Kidney (tissue), 22 donors: ENCODE measurements at places on chromosomes 5 and 9. TPM values are rescaled to one million over a fixed set of nuclear protein-coding genes. Genes with fewer than 3 reads are reported as not detected.

GRCh38 chr9:78112004-78112403, 80.4 kb upstream of the GNAQ start:
- no peaks in the 10 kb centered on the region for H3K36me3 ChIP-seq
- no peak overlapping the region for H3K27ac ChIP-seq
- H3K4me3 ChIP-seq: no peak overlapping the region
- no peak for DNase-seq

The CDH9 gene
- 2.1 TPM for total RNA-seq

- H3K27me3 ChIP-seq: no peaks in the 10 kb centered on the region
- H3K4me1 ChIP-seq: no peaks in the 10 kb centered on the region
- H3K27ac ChIP-seq: no peak overlapping the region
- no peak overlapping the region for H3K4me3 ChIP-seq
- H3K36me3 ChIP-seq: no peaks in the 10 kb centered on the region
Observed at GRCh38 chr9:105195259-105195658, 49.2 kb upstream of the SLC44A1 start.

GRCh38 chr5:36305571-36306326, 4.0 kb upstream of the RANBP3L start:
- no peaks in the 10 kb centered on the region for H3K36me3 ChIP-seq
- peaks cover 6% of the 10 kb centered on the region for H3K4me1 ChIP-seq
- no peak overlapping the region for H3K27ac ChIP-seq
- no peaks in the 10 kb centered on the region for H3K27me3 ChIP-seq
- no peak overlapping the region for H3K4me3 ChIP-seq

- no peaks in the 10 kb centered on the region for H3K36me3 ChIP-seq
- DNase-seq: no peak
- H3K27ac ChIP-seq: no peak overlapping the region
- no peaks in the 10 kb centered on the region for H3K4me1 ChIP-seq
- no peak overlapping the region for H3K4me3 ChIP-seq
- H3K27me3 ChIP-seq: no peaks in the 10 kb centered on the region
Observed at GRCh38 chr9:87886933-87887505, 4.3 kb downstream of the SPATA31E1 start.

The LHX3 gene
- not detected for total RNA-seq

DNA sequence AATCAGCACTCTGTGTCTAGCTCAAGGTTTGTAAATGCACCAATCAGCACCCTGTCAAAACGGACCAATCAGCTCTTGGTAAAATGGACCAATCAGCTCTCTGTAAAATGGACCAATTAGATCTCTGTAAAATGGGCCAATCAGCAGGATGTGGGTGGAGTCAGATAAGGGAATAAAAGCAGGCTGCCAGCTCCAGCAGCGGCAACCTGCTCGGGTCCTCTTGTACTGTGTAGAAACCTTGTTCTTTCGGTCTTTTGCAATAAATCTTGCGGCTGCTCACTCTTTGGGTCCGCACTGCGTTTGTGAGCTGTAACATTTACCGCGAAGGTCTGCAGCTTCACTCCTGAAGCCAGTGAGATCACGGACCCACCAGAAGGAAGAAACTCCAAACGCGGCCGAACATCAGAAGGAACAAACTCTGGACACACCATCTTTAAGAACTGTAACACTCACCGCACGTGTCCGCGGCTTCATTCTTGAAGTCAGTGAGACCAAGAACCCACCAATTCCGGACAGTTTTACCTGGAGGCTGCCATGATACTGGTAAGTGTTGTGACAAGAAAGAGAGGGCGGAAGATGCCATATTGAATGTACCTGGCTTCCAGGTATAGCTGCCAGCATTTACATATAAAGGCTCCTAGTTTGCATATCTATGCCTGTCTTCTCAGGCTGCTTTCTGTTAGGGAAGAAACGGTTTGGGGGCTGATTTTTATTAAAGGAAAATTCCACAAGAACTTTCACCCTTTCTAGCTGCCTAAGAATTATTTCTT, 758.5 kb upstream of the CTNND2 start:
- DNase-seq: no peak
- H3K4me1 ChIP-seq: no peaks in the 10 kb centered on the region
- no peak overlapping the region for H3K27ac ChIP-seq
- H3K4me3 ChIP-seq: no peak overlapping the region

The QSOX2 gene
- 10.1 TPM for total RNA-seq

- H3K36me3 ChIP-seq: no peaks in the 10 kb centered on the region
- H3K27ac ChIP-seq: no peak overlapping the region
- DNase-seq: peak; percentile 38
- H3K27me3 ChIP-seq: no peaks in the 10 kb centered on the region
- H3K4me3 ChIP-seq: no peak overlapping the region
Observed at GRCh38 chr9:16509997-16510396, 360.5 kb downstream of the BNC2 start.

The SPATA31A3 gene
- total RNA-seq: not detected

The SLC36A2 gene
- 1.8 TPM for total RNA-seq

The FOXD4 gene
- 0.60 TPM for total RNA-seq

- no peak overlapping the region for H3K4me3 ChIP-seq
- no peaks in the 10 kb centered on the region for H3K4me1 ChIP-seq
- no peaks in the 10 kb centered on the region for H3K27me3 ChIP-seq
- H3K27ac ChIP-seq: no peak overlapping the region
- no peaks in the 10 kb centered on the region for H3K36me3 ChIP-seq
Observed at GRCh38 chr5:2680979-2681378, 70.5 kb downstream of the IRX2 start.

The EIF4EBP3 gene
- 22.6 TPM for total RNA-seq

DNA sequence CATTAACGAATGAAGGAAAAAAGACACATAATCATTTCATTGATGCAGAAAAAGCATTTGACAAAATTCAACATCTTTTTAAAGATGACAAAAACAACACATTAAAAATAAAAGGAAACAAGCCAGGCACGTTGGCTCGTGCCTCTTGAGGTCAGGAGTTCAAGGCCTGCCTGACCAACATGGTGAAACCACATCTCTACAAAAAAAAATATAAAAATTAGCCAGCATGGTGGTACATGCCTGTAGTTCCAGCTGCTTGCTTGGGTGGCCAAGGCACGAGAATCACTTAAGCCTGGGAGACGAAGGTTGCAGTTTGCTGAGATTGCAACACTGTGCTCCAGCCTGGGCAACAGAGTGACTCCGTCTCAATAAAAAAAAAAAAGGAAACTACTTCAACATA, 77.0 kb downstream of the ERCC6L2 start:
- no peak overlapping the region for H3K4me3 ChIP-seq
- peaks cover 6% of the 10 kb centered on the region for H3K36me3 ChIP-seq
- no peaks in the 10 kb centered on the region for H3K27me3 ChIP-seq
- H3K27ac ChIP-seq: no peak overlapping the region
- no peak for DNase-seq

DNA sequence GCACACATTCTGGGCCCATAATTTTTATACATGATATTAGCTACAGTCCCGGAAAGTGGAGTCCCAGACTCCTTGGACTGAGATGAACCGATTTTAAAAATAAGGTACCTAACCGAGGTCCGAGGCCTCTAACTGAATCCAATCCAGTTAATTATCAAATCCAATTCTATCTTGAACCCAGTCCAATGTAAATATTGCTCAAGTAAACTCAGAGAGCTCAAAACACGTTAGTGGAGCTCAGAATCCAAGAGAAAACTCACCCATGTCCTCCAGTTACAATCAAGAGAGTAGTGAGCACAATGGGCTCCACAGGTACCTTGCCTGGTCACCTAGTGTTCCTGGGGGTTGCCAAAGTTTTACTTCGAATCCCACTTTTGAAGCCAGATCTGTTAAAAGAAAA, 37.9 kb upstream of the DIRAS2 start:
- H3K27ac ChIP-seq: no peak overlapping the region
- H3K4me3 ChIP-seq: no peak overlapping the region
- no peaks in the 10 kb centered on the region for H3K27me3 ChIP-seq
- H3K4me1 ChIP-seq: no peaks in the 10 kb centered on the region

DNA sequence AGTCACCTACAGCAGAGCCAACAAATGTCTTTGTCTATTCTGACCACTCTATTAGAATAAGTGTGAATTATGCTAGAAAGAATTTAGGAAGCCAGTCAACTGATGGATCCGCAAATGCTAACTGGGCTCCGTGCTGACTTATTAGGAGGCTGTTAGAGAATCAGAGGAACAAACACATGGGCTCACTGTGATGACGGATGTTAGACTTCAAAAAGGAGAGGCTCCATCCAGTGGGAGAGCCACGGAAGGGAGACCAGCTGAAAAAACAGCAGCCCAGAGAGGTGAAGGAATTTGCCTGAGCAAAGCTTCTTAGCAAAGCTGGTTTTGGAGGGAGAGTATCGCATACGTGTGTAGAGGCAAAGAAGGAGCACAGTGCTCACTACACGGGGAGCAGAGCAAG, 5.8 kb upstream of the TGFBI start:
- no peak for DNase-seq
- H3K27me3 ChIP-seq: no peaks in the 10 kb centered on the region
- no peak overlapping the region for H3K27ac ChIP-seq
- no peaks in the 10 kb centered on the region for H3K36me3 ChIP-seq

DNA sequence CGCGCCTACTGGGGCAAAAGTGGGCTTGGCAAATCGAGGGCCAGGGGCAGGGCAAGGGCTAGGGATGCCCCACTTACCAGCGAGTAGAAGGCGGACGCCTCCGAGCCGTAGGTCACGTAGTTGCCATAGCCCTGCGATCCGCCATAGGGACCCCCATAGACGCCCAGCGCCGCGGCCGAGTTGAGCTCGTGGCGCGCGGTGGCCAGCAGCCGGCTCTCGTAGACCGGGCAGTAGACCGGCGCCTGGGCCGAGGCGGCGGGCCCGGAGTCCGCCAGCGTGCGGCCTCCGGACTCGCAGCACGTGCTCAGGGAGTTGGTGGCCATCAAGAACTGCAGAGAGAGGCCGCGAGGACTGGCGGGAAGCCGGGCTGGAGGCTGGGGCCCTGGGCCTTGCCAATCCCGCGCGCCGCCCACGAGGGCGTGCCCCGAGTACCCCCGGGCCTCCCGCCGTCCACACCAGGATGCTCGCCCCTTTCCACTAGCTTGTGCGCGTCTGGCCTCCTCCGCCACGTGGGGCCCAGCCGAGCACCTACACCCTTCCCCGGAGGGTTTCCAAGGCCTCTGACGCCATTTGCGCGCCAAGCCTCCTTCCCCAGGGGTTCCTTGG, 891 bp downstream of the IRX4 start:
- H3K27me3 ChIP-seq: peaks cover 40% of the 10 kb centered on the region
- no peak for DNase-seq
- no peak overlapping the region for H3K27ac ChIP-seq
- no peaks in the 10 kb centered on the region for H3K36me3 ChIP-seq
- H3K4me1 ChIP-seq: no peaks in the 10 kb centered on the region

- no peaks in the 10 kb centered on the region for H3K27me3 ChIP-seq
- peaks cover 17% of the 10 kb centered on the region for H3K4me1 ChIP-seq
- H3K36me3 ChIP-seq: no peaks in the 10 kb centered on the region
- no peak overlapping the region for H3K4me3 ChIP-seq
- no peak for DNase-seq
- H3K27ac ChIP-seq: no peak overlapping the region
Observed at GRCh38 chr5:53035868-53036381, 46.8 kb downstream of the ITGA2 start.

DNA sequence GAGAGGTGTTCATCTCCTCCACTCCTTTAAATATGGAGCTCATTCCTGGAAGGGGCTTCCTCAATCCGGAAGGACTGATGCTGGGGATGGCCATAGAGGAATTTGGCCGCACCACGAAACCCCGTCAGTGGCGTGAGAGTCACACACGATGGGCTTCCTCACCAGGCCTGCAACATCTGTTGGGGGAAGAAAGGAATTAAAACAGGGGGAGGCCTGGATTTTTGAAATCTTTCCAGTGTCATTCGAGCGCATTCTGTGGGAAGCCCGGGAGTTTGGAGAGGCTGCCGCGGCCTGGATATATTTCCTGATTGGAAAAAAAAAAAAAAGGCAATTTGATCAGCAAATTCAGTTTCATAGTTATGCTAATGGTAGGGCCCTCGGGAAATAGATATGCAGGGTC, 76.3 kb upstream of the ORM1 start:
- H3K27me3 ChIP-seq: no peaks in the 10 kb centered on the region
- H3K36me3 ChIP-seq: peaks cover 3% of the 10 kb centered on the region
- DNase-seq: no peak
- H3K27ac ChIP-seq: no peak overlapping the region
- no peak overlapping the region for H3K4me3 ChIP-seq

- H3K4me3 ChIP-seq: no peak overlapping the region
- no peaks in the 10 kb centered on the region for H3K36me3 ChIP-seq
- no peaks in the 10 kb centered on the region for H3K4me1 ChIP-seq
- no peak overlapping the region for H3K27ac ChIP-seq
- H3K27me3 ChIP-seq: no peaks in the 10 kb centered on the region
Observed at GRCh38 chr5:135694906-135695305, 116.1 kb upstream of the CXCL14 start.

DNA sequence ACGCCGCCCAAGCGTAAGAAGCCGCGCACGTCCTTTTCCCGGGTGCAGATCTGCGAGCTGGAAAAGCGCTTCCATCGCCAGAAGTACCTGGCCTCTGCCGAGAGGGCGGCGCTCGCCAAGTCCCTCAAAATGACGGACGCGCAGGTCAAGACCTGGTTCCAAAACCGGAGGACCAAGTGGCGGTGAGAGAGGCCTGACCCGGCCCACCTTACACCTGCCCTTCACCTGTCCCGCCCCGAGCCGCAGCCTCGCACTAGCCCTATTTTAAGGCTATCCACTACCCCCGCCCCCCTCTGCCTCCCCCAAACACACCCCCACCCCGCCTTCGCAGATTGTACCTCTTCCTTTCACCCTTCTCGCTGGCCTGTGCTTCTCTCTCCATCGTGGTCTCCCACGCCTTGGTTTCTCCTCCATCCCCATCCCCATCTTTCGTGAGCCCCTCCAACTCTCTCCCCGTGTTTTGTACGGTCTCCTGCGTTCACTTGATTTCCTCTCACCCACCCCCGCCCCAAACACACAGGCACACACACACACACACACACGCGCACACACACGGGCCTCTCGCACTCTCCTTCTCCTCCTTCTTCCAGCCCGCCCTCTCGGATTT, 1.3 kb downstream of the TLX3 start:
- no peak overlapping the region for H3K27ac ChIP-seq
- DNase-seq: no peak
- H3K36me3 ChIP-seq: no peaks in the 10 kb centered on the region
- no peak overlapping the region for H3K4me3 ChIP-seq

The IFNA21 gene
- not detected for total RNA-seq

DNA sequence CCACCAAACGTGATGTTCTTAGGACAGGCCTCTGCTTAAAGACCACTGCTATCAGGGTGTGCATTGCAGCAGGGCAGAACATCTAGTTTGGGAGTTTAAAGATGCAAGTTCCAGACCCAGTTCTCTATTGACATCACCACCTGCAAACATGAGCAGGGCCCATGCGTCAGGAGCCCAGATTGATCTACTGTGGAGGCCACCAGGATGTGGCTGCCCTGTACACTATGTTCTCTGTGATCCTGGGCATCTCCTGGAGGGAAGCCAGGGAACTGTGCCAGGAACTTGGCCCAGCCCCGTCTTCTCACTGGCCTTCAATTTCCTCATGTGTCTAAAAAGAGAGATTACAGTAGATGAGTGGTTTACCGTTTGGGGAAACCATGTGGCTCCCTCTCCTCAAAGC, 87.1 kb downstream of the PDE6A start:
- H3K4me1 ChIP-seq: no peaks in the 10 kb centered on the region
- H3K27me3 ChIP-seq: no peaks in the 10 kb centered on the region
- no peak for DNase-seq
- no peak overlapping the region for H3K4me3 ChIP-seq
- H3K27ac ChIP-seq: no peak overlapping the region

The ZNF354B gene
- 18.3 TPM for total RNA-seq
